Anterior cingulate cortex (tissue), 58 donors: ENCODE measurements at places on chromosomes 2 and 18.

DNA sequence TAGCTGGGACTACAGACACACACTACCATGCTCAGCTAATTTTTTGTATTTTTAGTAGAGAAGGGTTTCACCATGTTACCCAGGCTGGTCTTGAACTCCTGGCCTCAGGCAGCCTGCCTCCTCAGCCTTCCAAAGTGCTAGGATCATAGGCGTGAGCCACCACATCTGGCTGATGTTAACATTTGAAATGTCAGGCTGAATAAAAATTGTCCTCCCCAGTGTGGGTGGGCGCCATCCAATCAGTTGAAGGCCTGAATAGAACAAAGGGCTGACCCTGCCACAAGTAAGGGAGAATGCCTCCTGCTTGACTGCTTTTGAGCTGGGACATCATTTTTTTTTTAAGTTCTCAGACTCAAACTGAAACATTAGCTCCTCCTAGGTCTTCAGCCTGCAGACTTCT lies 21.0 kb upstream of the RHOB start:
- DNase-seq, result no peak

DNA sequence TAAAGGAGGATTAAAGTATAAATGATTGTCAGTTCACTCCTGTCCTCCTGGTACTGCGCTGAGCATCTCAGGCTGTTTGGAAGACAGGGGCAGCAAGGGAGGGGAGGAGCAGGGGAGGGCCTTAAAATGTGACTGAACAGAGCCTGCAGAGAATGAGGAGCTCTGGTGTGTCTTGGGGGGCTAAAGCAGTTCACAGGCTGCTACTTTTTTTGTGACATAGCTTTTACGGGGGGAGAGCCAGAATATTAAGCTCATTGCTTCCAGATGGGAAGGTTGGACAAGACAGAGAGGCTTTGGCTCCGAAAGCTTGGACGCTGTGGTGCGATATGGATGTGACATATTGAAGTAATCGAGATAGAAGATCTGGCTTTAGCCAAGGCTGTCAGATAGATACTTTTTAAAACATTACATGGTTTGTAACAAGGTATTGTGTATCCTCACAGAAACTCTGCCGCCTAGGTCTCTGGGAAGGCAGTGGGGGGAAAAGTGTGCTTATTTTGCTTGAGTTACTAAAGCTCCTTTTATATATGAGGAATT lies 40.5 kb downstream of the RDH14 start:
- DNase-seq, result no peak

GRCh38 chr2:43285987-43286386 lies 59.6 kb upstream of the ZFP36L2 start:
- no peak for DNase-seq

DNA sequence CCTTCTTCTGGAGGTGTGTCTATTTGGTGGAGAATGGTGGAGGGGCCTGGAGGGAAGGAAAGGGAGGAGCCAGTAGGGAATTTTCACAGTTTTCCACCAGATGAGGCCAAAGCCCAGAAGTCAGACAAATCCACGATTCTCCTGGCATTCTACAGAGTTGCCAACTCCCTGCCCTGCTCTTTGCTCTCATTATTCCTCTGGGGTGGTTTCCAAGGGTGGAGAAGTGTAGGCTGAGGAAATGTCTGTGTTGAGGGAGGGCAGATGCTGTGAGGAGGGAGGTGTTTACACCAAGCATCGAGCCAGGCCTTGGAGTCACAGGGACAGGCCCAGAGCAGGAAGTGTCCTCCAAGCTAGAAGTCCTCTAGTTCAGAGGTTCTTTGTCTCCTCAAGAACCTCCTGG lies 124.1 kb upstream of the LGALSL start:
- DNase-seq, result no peak

DNA sequence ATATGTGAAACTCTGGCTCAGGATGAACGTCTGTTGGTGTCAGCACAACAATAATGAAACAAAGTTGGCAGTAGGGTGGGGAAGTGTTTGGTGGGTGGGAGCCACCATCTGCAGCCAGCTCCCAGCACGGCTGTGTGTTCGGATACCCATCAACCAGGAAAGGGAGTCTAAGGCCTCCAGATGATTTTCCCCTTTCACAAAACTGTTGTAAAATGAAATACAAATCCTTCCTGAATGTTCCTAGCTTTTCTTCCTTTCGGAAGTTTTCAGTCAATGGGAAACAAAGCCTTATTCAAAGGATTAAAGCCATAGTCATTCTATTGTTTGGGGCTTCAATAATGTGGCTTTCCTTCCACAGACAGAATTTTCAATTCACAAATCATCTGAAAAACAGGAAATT lies 14.5 kb upstream of the DARS1 start:
- no peak for DNase-seq

GRCh38 chr2:96870626-96871255 lies 861 bp upstream of the SEMA4C start:
- DNase-seq, result no peak

DNA sequence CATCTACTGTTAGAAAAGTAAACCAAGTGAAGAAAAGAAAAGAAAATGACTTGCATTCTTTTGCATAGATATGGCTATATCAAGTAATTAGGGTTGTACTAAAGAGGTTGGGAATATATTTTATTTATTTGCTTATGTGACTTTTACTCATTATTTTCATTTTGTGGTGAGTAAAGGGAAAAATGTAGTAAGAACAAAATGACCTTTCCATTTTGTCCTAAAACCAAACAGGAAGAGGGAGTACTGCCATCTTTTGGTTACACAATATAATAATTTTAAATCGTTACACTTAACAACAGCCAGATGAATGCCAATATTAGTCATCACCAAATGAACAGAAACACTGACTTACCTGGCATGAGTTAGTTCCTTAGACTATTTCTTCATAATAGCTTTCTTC lies 47.3 kb upstream of the NDUFV2 start:
- no peak for DNase-seq

DNA sequence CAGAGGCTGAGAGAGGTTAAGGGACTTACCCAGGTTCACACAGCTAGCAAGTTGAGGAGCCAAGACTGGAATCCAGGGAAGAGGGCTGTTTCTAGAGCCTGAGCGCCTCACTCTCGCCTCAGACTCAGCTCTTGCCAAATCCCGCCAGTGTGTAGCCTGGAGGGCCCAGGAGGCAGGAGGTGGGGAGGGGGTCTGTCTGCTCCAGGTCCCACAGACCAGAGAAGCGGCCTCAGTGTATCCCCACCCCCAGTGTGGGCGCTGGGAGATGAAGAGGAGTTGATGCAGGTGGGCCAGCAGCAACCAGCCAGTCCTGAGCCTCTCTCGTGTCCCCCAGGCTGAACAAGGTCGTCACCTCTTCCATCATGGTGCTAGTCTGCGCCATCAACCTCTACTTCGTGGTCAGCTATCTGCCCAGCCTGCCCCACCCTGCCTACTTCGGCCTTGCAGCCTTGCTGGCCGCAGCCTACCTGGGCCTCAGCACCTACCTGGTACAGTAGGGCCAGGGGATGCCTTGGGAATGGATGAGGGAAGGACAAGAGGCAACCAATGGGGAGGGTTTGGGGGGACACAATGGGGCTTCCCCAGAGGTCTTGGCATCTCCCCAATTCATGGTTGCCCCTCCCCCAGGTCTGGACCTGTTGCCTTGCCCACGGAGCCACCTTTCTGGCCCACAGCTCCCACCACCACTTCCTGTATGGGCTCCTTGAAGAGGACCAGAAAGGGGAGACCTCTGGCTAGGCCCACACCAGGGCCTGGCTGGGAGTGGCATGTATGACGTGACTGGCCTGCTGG lies 5.2 kb upstream of the CTDSP1 start:
- DNase-seq, result no peak

GRCh38 chr2:190974629-190975361 lies 39.2 kb downstream of the STAT1 start:
- DNase-seq, result no peak

- peak; percentile 86 for DNase-seq
Measured at GRCh38 chr2:62505750-62506420, at the start of gene TMEM17. Gene TMEM17 (minus strand): TSS chr2:62506195. CDS start chr2:62506129, 66 bp downstream.

GRCh38 chr2:153476816-153477635 lies 1.5 kb downstream of the RPRM start:
- DNase-seq, result no peak

DNA sequence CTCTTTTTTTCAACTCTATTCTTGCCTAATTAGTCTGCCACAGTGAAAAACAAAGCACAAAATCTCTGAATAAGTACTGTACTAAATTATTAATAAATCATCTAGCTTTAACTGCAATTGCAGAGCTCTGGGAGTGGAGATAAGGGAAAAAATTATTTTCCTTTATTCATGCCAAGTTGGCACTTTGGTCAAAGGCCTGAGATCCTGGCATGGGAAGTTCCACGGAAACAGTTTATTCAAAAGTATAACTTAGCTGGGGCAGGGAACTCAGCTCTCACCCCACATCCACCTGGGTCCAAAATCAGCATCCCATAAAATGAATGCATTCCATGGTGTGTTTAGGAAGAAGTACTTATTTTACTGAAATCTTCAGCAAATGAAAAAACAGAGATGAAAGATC lies 185.2 kb upstream of the APCDD1 start:
- DNase-seq, result no peak

DNA sequence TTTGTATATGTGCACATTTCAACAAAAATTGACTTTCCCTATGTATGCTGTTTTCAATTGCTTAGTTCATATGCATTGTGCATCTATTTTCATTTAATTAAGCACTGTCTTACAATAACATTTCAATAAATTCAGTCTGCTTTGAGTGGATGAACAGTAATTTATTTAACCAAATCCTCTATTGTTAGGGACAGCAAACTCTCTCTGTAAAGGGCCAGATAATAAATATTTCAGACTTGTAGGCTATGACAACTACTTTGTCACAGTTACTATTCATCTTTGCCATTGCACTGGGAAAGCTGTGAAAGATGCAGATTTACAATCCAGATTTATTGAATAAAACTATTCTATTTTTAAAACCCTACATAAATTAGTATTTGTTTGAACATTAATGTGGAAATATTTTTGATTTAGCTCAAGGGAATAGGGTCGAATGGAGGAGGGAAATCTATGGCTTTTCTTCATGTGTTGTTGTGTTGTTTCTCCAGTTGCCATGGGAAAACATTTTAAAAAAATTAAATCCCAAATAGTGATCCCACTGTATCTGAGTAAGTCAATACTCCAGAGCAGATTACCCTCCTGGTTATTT lies 14.2 kb upstream of the RAB27B start:
- DNase-seq, result no peak

GRCh38 chr2:172249334-172249733 lies 146.6 kb upstream of the DLX2 start:
- no peak for DNase-seq

DNA sequence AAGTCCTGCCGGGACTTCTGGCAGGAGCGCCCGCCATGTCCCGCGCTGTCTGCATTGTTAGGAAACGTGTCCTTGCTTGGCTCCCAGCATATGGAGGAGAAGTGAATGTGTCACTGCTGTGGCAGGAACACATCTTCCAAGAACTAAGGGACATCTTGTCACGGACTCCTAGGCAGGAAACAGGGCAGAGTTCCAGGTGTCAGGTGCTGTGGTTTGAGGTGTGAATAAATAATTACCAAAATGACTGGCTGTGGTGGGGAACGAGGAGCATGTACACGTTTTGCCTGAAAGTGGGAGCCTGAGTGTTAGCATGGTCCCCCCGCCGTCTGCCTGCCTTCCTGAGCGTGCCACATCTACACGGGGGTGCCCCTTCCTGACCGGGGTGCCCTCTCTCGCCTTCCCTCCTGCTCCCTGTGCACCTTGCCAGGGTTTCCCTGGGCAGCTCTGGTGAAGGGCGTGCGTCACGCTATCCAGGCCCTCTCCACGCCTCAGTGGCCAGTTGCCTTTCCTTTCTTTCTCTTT lies 237.5 kb downstream of the LDLRAD4 start:
- no peak for DNase-seq

GRCh38 chr2:225452677-225453076 lies 53.2 kb downstream of the NYAP2 start:
- no peak for DNase-seq

DNA sequence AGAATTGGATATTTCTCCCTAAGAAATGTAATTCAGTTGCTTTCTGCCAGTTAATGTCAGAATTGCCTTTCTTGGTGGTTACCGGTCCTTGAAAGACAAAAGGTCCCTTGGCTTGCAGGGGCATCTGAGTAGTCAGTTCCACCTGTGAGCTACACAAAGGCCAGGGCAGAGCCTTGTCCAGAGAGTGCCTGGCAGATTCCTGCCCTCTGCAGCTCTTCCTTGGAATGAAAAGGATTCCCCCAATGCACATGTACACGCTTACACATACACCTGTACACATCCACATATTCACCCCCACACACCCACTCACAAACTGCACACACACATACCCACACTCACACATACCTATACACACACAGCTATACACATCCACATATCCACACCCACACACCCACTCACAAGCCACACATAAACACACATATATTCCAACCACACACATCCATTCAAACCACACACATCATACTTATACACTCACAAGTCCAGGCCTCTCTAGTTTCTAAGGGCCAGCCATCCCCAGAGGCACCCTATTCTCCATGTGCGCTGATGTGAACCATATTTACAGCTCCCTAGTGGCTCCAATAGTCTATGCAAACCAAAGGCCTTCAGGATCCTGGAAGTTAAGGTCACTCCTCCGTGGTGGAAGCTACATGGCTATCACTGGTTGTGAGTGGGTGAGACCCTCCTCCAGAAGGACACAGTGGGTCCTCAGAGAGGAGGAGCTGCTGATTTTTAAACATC lies 9.6 kb downstream of the CYRIA start:
- DNase-seq, result no peak

DNA sequence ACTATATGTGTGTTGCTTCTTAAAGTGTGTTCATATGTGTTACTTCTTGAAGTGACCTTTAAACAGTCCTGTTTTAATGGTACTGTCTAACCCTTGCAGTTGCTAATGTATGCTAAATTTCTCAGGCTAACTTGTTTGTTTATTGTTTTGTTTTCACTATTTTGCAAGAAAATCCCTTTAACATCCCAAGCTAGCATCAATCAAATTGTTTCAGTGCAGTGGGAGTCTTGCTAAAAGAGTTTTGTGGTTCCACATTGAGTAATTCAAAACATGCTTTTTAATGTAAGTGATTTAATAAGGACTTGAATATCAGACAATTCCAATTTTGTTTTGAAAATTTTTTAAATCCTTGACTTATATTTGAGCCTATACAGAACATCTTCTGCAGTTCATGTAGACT lies 3.6 kb downstream of the SH3RF3 start:
- no peak for DNase-seq

DNA sequence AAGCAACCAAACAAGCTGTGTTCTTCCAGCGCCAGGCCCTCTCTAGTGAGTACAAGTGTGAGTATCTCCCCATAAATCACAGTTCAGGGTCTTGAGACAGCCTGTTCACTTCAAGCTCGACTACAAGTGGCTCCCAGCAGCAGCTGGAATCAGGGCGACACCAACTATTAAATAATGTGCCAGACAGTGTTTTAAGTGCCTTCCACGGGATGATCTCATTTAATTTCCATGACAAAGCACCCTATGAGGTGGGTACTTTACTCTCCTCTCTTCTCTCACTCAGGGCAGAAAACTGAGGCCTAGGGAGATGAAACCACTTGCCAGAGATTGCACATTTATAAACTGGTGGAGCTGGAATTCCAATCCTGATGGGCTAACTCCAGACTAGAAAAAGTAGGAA lies 2.6 kb upstream of the FAM136A start:
- no peak for DNase-seq

GRCh38 chr18:42126586-42126985 lies 171.6 kb downstream of the PIK3C3 start:
- DNase-seq, result no peak
